ENCODE measurements at places on chromosomes 6 and 20. TPM values are rescaled to one million over a fixed set of nuclear protein-coding genes. Genes with fewer than 3 reads are reported as not detected.

Gene TREM1
- 0.34 TPM for total RNA-seq

Gene CFAP61
- total RNA-seq, result not detected

DNA sequence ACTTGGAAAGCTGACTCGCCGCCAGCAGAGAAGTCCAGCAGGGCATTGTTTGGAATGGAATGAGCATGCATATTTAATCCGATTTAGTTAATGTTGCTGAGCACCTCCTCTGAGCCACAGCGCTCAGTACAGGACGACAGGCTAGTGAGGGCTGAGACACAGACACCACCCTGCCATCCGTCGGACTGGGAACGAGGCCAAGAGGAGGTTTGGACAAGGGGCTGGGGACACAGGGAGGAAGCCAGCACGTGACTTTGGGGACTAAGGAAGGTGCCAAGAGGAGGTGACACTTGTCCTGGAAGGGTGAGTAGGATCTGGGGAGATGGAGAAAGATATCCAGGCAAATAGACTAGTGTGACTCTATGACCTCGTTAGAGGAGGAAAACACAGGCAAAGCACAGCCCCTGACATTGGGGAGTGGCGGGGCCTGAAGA, 152.5 kb upstream of the ECI2 start:
- no peak for DNase-seq

- peak; percentile 63 for DNase-seq
Measured at GRCh38 chr20:63831993-63832686, 1.1 kb upstream of the ZBTB46 start.

GRCh38 chr6:164546263-164546662, 763.1 kb downstream of the C6orf118 start:
- no peak for DNase-seq

DNA sequence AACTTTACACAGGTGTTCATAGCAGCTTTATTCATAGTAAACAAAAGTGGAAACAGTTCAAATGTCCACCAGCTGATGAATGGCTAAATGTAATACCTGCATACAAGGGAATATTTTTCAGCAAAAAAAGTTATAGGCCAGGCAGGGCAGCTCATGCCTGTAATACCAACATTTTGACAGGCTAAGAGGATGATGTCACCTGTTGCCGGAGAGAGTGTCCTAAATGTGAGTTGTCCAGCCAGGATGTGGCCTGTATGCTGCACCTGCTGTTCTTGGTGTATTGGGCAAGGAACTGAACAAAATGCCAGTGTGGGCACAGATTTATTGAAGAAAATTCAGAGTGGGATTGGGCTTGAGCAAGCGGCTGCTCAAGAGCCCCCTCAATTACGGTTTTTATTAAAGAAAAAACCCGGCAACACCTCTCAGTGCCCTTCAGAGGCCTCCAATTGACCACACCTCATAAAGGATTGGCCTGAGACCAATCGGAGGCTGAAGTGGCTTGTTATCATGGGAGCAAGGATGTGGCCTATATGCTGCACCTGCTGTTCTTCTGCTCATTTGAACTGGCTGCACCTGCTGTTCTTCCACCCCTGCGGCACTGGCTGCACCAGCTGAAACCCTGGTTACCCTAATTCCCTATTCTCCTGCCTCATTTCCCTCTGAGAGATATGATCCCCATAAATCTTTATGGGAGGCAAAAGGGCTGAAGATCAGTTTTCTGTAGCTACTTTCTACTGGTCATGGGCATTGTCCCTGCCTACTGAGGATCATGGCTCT, 164.3 kb upstream of the PROKR2 start:
- DNase-seq, result no peak

DNA sequence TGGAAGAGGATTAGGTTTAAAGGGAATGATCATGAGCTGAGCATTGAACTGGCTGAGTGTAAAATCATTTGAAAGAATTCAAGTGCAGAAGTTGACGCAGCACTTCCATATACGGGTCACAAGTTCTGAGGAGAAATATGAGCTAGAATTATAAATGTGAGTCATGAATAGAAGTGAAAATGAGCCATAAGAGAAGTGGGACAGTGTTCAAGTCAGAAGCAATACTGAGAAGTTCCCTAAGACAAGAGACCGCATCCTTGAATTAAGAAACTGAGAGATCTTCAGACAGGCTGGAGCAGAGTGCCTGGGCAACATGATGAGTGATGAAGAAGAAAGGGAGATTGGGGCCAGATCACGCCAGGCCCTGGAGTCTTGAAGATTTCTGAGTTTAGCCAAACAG, 209.7 kb downstream of the TBX18 start:
- DNase-seq, result no peak

DNA sequence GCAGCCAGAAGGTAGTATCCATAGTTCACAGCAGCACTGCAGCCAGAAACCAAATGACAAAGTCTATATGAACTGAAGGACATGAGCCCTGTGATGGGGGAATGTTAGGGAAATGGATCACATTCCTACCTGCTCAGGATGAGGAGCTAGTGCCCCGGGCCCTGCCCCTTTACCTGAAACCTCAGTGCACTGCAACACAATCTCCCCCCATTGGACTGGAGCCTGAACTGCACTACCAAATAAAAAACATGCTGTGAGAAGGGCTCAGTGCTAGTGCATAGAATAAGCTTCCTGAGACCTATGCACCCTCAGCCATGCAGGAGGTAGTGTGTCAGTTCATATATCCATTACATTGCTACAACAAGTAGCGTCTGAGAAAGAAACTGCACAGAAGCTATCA, 477.8 kb downstream of the HACE1 start:
- DNase-seq, result no peak

Measured in mesothelial cell of epicardium (in vitro differentiated cells).